ENCODE measurements at places on chromosomes 16 and 17. TPM values are rescaled to one million over a fixed set of nuclear protein-coding genes. Genes with fewer than 3 reads are reported as not detected.

The RTN4RL1 gene
- total RNA-seq = 2.6 TPM

- DNase-seq = no peak
Observed at GRCh38 chr17:58488428-58488890, 251 bp upstream of the HSF5 start.

DNA sequence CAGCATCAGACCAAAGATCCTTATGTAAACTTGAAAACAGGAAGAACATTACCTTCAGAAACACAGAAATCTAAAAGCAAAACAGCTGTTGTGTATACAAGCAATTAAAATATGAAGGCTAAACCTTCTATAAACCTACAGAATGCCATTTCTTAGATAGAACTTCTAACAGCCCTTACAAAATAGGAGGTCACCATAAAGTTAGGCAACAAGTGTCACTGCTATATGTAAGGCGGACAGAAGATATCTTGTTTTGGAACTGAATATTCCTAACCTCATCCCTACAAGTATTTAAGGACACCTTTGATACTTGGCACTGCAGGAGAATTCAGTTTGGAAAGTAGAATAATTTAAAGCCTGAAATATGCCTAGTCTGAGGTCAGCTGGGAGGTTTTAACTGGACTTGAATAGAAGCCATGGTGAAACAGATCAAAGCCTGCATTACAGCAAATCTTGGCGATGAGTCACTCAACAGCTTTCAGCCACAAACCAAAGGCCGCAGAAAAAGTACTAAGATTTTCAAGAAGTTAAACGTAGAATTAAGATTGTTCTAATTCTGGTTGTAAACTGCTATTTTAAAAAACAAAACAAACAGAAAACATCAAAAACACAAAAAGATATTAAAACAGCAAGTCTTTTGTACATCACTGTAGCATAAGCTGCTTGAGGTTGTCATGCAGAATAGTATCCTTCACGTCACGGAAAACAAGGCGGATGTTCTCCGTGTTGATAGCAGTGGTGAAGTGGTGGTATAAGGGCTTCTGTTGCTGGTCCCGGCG lies 42.7 kb downstream of the GNA13 start:
- DNase-seq = no peak

DNA sequence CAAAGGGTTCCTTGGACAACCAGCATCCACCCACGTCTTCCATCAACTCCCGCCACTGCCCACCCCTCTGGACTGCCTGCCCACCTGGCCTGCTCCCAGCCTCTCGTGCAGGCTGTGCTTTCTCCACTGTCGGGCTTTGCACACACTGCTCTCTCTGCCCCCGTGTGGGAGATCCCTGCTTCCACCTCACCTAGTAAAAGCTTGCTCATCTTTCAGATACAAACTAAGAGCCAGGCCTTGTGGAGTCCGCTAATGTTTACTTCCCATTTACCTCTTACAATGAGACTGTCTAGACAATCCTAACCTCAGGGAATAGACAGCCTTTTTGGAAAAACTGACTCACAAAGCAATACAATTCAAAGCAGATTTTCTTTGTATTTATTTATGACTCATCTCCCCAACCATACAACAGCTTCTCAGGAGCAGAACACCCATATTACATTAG lies 67.6 kb downstream of the USP31 start:
- DNase-seq = no peak

GRCh38 chr17:39625198-39625785 lies 1.5 kb upstream of the PPP1R1B start:
- no peak for DNase-seq

DNA sequence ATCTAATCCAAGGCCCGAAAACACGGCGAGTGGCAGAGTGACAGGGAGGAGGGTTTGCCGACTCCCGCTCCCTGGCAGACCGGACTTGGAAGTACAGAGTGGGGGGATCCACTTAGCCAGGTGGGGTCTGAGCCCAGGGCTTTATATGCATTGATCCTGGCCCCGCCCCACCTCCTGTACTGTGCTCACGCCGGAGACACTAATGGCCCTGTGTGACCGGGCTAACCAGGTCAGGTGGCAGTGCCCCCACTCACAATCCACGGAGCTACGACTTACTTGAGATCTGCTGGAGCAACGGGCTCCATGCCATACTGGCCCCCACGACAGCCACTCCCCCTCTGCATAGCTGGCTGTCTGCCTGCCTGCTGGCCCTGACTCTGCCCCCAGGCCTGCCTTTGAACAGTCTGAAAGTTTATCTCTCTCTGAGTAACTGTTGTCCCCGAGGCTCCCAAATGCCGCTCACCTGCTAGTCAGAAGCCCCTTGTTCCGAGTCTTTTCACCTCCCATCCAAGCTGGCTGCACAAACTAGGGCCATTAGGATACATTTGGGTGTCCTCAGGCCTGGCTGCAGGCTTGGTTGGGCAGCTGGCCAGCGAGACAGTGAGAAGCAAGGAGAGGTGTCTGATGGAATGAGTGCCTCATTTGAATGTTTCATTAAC lies 28.0 kb downstream of the CACNA1G start:
- DNase-seq = no peak

DNA sequence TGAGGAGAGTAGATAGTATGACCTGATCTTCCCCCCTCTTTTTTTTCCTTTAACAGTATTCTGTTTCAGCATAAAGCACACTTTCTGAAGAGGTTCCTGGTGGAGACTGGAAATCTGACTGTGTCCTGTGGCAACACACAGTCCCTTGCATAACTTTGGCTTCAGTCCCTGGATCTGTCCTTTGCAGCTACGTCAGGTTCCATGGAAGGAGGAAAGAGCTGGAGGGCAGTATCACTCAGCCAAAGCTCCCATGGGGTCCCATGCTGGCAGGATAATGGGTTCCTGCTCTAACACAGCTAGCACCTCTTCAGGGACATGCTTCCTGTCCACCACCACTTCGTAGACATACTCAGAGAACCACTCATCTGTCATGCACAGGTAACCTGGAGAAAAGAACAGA lies 13.3 kb upstream of the SLC6A4 start:
- no peak for DNase-seq

GRCh38 chr16:56753410-56753809 lies 23.5 kb downstream of the NUP93 start:
- DNase-seq = no peak

The SLC5A11 gene
- total RNA-seq = not detected

The ZPBP2 gene
- total RNA-seq = not detected

DNA sequence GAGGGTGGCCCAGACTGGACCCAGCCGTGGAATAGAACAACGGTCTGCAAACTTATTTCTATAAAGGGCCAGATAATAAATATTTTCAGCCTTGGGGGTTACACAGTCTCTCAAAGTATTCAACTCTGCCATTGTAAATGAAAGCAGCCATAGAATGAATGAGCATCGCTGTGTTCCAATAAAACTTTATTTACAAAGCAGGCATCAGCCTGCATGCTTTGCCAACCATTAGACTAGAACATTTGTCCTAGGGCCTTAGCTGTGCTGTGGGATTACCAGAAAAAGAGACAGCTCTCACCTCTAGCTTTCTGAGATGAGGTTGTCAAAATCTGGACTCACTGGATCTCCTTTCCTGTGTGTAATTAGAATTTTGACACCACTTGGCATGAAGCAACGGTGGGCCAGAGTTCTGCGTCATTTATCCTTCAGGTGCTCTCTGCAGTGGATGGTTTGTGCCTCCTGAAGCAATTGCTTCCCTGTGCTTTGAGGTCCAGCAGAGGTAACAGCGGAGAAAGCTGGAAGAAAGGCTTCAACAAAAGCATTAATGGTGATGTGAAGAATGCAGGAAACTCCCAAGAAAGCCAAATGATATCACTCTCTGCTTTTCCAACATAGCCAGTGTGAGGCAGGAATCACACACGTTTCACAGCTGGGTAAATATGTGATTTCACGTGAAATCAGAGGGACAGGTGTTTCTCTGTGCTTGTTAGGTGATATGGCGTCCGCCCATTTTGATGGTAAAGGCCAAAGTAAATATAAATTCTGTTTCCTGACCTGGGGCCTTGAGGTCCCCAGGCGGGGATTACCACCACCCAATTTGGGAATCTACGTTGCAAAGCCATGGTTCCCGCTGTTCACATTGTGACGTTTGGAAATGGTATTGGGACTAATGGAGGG lies 148.4 kb downstream of the PITPNC1 start:
- DNase-seq = no peak

DNA sequence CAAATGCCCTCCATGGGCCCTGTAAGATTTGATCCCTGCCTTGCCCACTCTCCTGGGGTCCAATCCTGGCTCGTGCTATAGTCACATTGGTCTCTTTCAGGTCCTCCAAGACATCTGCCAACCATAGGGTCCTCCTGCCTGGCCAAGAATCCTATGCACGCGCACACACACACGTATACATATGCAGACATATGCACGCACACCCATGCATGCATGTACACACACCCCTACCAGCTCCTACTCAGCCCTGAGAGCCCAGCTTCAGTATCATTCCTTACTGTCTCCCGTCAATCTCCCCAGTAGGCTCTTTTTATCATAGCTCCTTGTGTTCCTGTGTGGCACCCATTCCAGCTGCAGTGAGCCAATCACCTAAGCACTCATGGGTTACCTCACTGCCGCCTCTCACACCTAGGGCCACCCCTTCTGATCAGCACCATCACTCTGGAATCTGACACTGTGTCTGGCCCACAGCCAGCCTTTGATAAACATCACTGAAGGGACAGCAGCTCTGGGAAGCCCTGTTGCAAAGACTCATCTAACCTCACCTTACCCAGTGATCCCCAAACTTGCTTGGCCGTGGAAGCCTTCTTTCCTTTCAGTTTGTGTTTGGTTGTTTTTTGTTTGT lies 7.9 kb upstream of the DNAH17 start:
- no peak for DNase-seq

DNA sequence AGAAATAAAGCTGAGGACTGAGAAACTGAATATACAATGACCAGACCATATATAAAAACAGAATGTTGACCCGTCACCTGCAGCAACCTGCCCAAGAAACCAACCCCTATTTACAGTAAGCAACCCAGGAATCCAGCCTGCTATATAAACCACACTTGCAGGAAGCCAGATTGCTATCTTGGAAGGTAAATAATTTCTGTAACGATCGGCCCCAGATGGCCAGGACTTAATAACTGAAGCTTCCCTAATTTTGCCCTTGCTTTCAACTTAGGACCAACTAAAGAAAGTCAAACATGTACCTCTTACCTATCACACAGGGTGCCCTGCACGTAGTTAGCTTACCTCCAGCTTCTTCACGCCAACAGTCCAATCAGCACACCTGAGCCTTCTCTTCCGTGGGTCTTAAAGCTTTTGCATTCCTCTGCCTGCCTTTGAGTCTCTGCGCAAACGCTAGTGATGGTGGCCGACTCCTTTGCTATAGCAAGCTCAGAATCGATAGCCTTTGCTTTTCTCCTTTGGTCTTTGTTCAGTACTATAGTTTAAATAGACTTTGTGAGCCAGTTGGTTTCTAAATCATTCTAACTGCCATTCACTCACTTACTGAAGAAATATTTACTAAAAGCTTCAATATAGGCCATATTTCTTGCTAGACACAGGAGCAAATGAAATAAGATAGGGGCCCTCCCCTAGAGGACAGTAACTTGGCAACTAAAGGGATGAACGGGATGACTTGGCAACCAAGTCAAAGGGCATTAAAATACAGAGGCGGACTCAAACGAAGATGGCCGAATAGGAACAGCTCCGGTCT lies 31.3 kb downstream of the MPHOSPH6 start:
- no peak for DNase-seq

DNA sequence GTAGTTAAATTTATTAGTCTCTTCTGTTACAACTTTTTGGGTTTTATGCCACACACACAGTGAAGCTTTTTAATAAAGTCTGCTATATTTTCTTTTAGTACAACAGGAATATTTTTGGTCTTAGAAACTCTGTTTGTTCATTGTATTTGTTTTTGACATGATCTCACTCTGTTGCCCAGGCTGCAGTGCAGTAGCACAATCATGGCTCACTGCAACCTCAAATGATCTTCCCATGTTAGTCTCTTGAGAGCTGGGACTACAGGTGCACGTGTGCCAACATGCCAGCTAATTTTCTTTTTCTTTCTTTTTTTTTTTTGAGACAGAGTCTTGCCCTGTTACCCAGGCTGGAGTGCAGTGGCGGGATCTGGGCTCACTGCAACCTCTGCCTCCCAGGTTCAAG lies 27.1 kb downstream of the PPM1D start:
- no peak for DNase-seq

GRCh38 chr17:39213852-39214251 lies 11.9 kb downstream of the STAC2 start:
- no peak for DNase-seq

DNA sequence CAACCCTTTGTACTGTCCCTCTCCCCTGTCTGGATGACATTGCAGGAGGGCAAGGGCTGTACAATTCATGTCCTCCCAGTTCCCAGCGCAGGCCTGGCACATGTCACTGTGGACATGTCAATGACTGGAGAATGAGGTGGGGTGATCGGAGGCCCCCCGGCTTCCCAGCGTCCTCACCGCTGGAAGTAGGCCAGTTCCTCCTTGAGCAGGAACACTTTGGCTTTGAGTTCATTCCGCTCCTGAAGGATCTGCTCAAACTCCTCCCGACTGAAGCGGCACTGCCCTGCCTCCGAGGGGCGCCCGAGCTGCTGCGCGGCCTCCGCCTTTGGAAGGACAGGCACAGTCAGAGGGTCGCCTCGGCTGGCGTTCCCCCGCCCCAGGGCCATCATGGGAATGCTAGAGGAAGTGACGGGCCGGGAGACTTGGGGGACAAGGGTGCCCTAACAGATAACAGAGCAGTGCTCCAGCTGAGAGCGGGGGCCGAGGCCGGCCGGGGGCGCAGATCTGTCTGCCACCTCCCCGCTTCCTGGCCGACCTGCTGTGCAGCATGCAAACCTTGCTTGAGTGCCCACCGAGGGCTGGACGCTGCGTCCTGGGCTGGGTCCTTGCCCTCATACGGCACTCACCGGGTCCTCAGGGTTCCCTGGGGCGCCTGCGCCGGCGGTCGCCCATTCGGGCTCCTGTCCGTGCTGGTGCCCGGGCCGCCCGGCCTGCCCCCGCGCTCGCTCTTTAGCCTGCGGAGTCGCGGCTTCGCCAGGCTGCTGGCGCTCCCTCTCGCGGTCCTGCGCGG lies 1.3 kb downstream of the RILP start:
- DNase-seq = no peak

The SEPTIN12 gene
- not detected for total RNA-seq

DNA sequence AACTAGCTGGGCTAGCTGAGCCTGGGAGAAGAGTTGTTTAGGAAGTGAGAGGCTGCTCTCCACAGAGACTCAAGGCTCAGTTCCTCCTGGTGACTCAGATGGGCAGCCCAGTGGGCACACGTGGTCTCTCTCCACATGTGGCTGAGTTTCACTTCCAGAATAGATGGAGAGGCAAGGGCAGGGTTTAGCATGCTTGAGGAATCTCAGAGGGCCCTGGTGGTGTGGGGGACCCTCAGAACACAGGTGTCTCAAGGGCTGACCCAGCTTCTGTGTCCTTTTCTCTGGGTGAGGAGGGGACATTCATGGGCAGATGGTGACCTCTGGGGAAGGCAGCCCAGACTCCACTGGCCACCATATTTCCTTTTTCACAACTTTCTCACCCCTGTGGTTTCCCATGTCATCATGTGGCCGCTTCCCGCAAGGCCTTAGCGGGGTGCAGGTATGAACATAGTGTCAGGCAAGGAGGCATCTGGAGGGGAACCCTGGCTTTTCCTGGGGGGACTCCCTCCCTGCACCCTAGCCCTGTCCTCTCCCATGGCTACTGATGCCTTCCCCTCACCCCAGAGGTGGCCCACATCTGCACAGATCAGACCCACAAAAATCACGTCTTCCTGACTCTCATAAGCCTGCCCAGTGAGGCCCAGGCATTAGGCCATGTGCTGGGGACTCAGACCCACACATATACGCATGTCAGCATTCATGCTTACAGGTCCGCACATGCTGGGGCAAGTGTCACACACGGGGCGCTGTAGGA lies 3.3 kb downstream of the GRN start:
- no peak for DNase-seq

- no peak for DNase-seq
Observed at GRCh38 chr17:34673995-34674890, 94.9 kb downstream of the TMEM132E start.

All from aorta (tissue), 5 donors.